PC-9 (cell line): ENCODE measurements at places on chromosomes 16 and 17.

DNA sequence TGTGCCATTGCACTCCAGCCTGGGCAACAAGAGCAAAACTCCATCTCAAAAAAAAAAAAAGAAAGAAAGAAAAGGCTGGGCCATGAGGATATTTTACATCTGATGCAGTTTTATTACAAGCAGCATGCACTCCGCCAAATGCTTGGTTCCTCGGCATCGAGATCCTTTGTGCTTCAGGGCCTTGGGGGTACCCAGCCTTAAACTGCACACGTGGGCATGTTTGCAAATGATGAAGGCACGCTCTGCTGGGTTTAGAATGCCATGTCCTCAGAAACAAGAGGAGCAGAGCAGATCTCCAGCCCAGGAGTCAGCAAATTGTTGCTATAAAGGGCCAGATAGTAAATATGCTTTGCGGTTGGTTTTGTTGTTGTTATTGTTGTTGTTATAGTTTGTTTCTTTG, 153.2 kb downstream of the KATNIP start:
- no peak for DNase-seq

DNA sequence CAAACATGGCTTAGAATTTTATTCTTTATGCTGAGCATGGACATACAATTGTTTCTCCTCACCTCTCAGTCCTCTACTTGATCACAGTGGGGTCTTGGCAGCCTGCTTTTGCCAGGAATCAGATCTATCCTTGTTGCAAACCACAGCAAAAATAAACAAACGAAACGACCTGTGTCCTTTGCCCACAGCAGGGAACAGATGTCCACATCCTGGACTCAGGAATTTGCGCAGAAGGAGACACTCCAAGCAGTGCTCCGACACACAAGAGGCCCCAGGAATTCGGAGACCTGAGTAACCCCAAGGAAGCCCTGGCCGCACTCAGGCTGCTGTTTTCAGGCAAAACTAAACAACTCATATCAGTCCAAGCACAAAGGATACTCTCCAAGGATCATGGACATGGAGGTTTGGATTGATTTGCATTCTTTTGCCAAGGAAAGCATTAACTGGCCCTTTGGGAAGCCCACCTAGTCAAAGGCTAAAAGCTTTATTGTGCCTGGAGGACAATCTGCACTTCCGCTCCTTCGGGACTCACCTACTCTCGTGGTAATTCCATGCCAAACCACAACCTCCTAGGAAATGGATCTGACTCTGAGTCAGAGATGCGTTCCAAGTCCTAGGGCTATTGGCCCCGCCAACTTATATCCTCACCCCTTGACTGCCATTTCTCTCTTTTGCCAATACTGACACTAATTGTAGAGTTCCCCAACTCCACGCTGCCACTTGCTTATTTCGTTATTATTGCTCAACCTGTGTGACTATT, 271.1 kb upstream of the CDH11 start:
- no peak for DNase-seq

DNA sequence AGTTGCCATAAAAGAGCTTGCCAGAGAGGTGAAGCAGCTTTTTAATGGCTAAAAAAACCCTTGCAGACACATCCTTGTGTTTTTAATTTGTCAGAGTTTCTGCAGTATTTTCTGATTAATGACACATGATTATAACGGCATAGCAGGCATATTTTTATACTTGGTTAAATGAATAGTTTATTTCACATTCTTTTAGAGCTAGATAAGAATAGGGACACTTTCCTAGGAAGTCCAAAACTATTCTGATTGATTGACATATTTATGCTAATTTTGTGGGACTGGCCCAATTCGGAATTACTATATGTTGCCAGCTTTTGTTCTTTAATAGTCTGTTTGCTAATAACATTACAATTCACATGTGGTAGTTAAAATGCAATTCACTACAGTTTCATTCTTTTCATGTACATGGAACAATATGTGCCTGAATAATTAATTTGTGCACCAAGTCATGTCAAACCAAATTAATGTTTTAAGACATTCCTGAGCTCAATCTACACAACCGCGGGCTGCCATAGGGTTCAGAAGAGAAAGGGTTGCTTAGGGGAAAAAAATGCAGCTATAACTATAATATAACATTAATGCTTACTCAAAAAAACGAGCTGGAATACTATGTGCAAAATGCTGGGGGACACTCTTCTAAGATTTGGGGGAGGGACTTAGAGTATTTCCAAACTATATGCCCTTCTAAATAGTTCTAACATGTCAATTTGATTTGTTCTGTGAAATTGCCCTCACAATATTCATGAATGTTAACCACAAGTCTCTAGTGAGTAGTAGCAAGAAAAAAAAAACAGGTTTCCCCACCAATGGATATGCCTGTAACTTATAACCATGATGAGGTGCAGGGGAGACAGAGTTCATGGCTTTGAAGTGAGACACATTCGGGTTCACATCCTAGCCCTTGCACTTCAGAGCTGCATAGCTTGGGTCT, 305.4 kb downstream of the CEP112 start:
- no peak for DNase-seq

DNA sequence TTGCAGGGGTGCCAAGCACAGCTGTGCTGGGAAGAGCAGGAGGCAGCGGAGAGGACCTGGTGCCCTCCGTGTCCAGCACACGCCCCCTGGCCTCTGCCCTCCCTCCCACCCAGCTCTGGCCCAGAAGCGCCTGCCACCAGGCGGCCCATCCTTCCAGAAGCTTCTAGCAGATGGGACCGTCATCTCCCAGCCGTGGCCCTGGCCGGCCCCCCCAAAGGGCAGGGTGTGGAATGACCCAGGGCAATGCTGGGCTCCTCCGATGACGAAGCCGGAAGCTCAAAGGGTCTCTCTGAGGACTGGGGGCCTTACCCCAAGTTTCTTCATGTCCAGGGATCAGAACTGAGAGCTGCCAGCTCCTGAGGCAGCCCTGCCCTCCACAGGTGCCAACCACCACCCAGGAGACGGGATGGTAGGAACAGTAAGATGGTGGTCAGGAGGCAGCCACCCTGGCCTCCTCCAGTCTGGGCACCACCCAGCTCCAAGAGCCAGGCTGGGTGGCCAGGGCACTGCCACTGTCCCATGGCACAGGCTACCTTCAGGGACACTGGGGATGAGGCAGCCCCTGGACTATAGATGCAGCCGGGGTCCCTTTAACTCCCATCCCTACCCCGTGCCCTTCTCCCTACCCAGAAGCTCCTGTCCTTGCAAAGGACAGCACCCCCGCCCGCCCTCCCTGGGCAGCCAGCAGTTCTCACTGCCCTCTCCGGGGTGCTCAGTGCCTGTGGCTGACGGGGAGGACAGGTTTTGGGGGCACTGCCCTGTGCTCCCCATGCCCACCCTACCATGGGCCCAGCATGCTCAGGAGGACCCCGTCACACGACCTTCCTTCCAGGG, 6.5 kb upstream of the CDH15 start:
- DNase-seq: no peak

GRCh38 chr17:28518132-28518531, 12.0 kb downstream of the FOXN1 start:
- DNase-seq: no peak

- DNase-seq: no peak
Observed at GRCh38 chr17:66633317-66633965, 201.5 kb upstream of the CACNG5 start.

GRCh38 chr16:58425756-58426494, 33.7 kb downstream of the GINS3 start:
- DNase-seq: no peak

GRCh38 chr16:77969861-77970260, 52.5 kb upstream of the CLEC3A start:
- no peak for DNase-seq

DNA sequence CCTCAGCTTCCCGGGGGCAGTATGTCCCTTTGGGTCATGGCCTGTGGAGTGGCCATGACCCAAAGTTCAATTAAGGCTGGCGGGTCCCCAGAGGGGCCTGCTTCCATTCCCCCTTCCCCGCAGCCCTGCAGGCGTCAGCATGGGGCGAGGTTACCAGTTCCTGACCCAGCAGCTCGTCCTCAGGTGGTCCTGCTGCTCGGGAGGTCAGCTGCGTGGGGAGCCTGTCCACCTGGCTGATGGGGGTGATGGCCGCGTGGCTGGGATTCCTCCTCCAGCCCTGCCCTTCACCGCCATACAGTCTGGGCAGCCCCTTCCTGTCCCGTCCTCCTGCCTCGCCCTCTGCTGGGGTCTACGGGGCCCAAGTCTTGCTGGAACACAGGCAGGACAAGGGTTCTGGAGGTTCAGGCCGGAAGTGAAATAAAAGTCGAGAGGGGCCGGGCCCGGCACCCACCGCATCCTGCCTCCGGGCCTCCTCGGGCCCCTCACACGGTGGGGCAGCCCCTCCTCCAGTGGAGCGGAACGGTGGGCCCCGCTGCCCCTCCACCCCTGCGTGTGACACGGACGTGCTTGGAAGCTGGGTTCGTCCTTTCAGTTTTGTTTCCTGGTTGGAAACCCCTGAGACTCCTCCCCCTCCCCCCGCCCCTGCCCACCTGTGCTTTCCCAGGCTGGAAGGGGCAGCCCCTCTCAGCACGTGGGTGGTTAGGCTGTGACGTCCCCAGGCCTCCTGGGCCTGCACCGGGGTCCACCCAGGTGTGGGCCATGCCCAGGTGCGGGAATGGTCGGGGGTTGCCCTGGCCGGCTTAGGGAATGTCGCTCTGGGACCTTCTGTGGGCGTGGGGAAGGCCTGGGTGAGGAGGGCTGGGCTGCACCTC, 6.8 kb downstream of the UBALD2 start:
- no peak for DNase-seq

DNA sequence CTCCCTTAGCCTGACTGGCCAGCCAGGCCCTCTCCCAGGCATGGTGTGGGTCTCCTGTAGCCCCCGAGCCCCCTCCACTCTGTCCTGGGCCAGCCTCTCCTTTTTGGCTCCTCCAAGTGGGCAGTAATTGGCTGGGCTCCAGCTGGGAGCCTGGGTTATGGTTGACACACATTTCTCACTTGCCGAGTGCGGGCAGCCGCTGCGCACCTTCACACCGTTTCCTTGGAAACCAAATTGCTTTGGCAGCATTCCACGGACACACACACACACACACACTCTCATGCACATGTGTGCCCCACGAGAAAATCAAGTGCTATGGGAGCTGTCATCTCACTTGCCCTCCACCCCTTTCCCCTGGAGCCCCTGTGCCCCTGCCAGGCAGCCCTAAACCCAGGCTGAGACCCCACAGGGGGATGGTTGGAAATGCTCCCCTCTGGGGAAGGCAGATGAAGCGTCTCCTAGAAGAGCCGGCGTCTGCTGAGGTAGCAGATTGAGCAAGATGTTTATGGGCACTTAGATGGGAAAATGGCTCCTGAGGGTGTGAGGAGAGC, 402.7 kb upstream of the TNRC6C start:
- DNase-seq: no peak

GRCh38 chr17:19508577-19508867, 25.1 kb upstream of the SLC47A1 start:
- DNase-seq: no peak

DNA sequence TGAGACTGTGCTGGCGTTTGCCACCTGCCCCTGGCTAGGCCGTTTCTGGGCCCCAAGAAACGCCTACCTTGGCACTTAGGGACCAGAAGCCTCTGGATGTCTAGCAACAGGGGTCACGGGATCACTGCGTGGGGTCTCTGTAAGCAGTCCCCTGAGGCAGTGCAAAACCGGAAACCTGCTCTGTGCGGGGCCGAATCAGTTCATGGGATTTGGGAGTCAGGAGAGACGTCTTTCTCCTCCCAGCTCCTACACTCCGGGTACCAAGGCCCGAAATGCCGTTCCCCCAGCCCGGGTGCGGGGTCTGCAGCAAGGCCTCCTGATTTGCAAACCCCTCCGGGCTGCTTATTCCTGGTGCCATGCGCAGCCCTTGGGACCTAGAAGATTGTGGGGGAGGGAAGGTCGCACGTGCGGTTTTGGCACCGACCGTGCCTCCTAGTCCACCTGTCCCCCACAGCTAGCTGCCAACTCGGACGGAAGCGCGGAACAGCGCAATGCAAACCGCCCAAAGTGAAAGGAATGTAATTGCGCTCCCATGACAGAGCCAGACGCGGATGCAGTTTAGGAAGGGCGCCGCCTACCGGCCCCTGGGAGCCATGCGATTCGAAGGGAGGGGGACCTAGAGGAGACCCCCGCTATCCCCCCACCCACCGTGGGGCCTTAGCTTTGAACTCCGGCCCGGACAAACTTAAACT, 6.5 kb downstream of the IRX5 start:
- no peak for DNase-seq

- no peak for DNase-seq
Observed at GRCh38 chr16:29664091-29664921, 1.3 kb downstream of the SPN start.

DNA sequence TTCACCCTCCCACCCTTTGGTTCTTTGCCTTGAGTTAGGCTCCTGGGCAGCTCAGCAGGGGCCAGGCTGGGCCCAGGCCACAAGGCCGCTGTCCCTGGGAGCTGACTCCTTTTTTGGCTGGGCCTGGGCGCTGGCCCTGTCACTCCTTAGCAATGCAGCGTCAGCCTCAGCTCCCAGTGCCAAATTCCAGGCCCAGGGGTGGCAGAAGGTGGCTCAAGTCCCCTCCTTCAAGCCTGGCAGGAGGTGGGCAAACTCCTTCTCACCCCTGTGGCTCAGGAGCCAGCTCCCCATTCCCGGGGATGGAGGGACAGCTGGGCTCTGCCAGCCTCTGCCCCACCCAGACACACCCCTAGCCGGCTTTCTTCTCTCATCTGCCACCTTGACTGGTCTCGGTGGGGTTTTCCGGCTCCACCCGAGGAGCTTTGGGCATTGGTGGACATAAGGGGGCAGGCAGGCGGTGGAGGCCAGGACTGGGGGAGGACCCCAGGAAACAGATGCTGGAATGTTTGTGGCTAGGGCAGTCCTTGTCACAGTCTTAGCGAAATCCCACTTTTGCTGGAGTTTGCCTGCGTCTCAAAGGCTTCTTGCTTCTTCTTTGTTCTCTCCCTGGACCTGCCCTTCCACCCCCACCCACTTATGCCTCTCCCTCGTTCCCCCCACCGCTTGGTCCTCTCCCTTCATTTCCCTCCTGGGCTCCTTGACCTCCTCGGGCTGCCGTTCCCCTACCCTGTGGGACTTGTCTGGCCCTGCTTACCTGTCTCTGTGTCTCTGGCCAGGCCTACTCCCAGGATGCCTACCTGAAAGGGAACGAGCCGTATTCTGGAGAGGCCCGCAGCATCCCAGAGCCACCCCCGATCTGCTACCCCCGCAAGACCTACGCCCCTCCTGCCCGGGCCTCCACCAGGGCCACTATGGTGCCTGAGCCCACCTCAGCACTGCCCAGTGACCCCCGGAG, 37.4 kb downstream of the ARHGAP23 start:
- DNase-seq: peak; percentile 69

GRCh38 chr16:85027958-85028684, 526 bp downstream of the KIAA0513 start:
- DNase-seq: no peak

- no peak for DNase-seq
Observed at GRCh38 chr17:17721140-17721668, 39.9 kb downstream of the RAI1 start.
